ENCODE measurements at places on chromosomes 12 and 14.
A peak's percentile ranks its signal among the peaks of the same experiment; 100 is the strongest.

DNA sequence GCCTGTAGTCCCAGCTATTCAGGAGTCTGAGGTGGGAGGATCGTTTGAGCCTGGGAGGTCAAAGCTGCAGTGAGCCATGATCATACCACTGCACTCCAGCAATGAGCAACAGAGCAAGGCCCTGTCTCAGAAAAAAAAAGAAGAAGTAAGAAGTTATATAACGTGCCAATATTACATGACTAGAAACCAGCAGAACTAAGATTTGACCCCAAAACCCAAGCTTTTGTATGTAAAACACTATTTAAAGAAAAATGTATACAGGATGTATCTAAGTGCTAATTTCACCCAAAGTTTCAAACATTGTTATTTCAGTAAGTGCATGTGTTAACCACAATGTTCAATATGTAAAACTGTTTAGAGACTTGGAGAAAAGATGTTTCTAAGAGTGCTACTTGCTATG, 94.7 kb downstream of the SLC5A8 start:
- DNase-seq, result no peak

- DNase-seq, result no peak
These were observed 465.6 kb downstream of the MED13L start for GRCh38 chr12:115811929-115812328.

DNA sequence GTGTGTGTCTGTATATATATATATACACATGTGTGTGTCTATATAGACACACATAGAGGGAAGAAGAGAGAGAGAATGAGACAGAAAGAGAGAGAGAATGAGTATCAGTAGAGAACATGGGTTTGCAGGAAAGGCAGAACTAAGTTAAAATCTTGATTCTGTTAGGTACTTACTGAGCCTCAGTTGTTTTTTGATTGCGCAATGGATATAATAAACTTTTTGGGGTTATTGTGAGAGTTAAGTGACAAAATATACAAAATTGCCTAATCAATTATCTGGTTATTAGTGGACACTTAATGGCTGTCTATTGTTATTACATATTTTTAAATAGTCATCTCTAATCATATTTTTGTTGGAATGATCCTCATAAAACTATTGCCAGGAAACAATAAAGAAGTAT, 169.0 kb downstream of the ETNK1 start:
- DNase-seq, result no peak

- peak; percentile 62 for DNase-seq
These were observed 4.4 kb downstream of the TXNRD1 start for GRCh38 chr12:104219908-104220404.

DNA sequence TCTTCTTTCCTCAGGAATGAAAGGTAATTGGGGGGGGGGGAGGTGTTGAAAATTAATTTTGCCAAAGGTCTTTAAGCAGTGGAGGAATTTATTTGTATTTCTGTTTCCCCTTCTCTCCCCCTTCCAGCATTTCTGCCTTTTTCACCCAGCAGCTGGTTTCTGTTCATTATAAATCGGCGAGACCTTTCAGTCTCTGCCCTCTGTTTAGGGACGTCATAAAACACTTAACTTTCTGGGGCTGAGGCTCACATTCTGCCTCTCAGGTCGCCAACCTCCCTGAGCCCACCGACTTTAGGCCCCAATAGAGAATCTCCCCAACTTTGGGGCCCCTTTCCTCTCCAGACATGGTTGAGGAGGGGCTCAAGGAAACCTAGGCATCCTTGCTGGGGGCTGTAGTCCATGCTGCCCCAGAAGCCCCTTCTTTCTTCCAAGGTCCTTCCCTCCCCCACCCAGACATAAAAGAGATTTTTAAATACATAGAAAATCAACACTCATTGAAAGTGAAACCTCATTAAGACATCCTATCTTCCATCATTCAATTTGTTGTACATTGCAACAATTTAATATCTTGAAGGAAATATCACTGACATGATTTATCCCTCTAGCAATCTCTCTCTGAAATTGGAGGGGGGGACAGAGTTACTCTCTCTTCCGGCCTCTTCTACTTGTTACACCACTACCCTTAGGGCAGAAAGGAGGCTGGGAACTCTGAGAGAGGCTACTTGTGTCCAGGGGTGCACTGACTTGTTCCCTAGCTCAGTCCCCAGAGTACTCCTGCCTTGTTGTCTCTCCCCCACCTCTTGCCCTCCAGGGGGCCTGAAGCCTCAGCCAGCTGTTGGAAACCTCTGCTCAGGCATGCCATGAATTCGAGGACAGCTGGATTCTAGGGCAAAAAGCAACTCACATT, 2.5 kb upstream of the HOXC6 start:
- DNase-seq, result no peak

DNA sequence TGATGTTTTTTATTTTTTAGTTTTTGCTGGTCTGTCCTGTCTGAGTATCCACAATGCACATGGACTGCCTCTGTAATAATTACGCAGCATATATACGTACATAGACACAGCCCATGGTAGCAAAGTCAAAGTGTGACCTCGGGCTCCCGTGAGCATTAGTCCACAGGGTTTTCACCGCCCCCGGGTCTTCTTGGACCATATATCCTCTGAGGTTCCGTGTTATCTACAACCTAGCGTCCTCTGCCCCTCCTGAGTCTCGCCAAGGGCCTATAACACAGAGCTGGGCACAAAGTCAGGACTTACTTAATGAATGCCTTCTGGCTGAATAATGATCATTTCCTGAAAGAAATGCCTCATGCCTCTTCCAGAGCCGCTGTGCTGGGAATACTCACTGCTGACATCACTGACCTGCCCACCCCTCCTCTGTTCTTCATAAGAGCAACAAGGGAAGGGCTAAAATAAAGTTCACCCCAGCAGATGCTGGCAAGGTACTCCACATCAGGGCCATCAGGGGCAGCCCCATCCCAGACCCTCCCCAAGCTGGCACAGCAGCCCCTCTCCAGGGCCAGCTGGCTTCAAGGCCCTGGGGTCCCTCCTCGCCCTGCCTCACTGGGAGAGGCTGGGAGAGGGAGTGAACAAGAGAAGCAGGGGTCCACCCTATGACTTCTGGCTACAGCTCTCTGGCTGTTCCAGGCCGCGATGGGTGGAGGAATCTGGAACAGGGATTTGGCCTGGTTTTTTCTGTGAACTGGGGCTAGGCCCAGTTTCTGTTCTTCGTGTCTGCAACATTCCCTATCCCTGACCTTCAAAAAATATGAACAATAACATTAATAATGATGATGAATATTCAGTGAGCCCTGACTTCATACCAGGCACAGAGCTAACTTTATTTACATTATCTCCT, 7.9 kb downstream of the HDAC7 start:
- peak; percentile 66 for DNase-seq

DNA sequence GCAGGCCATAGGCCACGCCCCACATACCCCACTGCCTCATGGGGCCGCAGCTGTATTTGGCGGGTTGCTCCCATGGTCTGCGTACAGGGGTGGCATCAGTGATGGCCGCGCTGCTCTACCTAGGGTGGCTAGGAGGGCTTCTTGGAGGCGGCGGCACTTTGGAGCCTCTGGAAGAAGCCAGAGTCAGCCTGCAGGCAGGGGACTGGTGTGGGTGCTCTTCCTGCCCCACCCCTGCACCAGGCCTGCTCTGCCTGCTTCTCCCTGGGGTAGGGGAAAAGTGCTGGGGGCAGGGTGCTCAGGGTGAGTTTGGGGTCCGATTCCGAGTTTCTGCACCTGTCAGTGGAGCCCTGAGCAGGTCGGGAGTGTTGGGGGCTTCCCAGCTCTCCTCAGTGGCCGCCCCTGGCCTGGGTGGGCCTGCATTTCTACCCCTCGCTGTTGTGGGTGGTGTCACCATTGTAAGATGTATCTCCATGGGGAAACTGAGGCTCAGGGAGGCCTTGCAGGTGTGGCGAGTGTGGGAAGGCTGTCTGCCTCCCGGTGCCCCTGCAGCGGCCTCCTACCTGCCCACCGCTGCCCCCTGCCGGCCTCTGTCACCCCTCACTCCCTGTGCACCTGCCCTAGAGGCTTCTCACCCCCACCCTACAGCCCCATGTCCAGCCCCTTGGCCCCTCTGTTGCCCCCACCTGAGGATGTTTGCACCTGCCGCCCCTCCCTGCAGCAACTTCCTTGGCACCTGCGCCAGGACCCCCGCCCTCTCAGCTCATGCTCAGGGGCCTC, 5.5 kb downstream of the CEP170B start:
- DNase-seq, result no peak

DNA sequence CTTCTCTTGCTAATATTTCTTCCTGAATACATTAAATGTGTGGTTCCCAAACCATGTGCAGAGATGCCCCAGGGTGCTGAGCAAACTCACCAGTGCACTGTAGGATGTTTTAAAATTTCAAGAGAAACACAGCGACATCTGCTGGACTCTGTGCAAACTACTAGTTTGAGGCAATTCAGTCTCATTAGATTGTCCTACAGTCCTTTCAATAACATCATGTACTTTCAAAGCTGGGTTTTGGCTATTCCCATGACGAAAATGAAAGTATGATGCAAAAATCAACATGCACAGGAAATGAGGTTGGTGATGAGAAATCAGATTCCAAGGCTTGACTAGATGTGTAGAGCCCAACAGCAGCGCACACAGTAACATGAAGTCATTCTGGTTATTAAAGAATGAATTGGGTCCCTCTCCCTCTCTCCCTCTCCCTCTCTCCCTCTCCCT, 66.3 kb downstream of the CLIP1 start:
- no peak for DNase-seq

- no peak for DNase-seq
These were observed 871 bp upstream of the COQ5 start for GRCh38 chr12:120529641-120530417.

GRCh38 chr12:47282206-47282605, 202.4 kb upstream of the AMIGO2 start:
- DNase-seq, result no peak

- DNase-seq, result no peak
These were observed 348.5 kb upstream of the MDGA2 start for GRCh38 chr14:48023881-48024280.

GRCh38 chr14:64563696-64564095, 13.9 kb downstream of the PPP1R36 start:
- DNase-seq, result no peak

- DNase-seq, result no peak
These were observed 261.4 kb downstream of the DIO2 start for GRCh38 chr14:79949906-79950305.

- no peak for DNase-seq
These were observed 36.7 kb upstream of the NKX2-8 start for GRCh38 chr14:36619131-36619530.

GRCh38 chr14:50828721-50829488, 2.1 kb downstream of the NIN start:
- no peak for DNase-seq

- DNase-seq, result no peak
These were observed 81.6 kb downstream of the MYRFL start for GRCh38 chr12:69906411-69907216.

DNA sequence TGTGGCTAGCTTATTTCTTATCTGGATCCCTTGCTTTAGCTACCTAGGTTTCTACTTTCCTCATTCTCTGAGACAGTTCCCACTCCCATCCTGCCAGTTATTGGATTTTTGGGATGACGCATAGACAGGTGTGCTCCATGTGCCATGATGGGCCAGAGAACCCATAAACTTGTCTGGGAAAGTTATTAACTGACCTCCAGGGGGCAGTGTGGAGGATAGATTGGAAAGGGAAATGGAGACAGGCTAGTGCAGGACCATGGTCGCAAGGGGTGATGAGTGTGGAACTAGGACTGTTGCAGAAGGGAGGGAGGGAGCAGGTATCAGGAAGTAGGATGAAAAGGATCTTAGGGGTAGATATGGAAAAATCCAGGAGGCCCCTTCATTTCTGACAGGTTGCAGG, 80.3 kb downstream of the ESRRB start:
- DNase-seq, result peak; percentile 6

DNA sequence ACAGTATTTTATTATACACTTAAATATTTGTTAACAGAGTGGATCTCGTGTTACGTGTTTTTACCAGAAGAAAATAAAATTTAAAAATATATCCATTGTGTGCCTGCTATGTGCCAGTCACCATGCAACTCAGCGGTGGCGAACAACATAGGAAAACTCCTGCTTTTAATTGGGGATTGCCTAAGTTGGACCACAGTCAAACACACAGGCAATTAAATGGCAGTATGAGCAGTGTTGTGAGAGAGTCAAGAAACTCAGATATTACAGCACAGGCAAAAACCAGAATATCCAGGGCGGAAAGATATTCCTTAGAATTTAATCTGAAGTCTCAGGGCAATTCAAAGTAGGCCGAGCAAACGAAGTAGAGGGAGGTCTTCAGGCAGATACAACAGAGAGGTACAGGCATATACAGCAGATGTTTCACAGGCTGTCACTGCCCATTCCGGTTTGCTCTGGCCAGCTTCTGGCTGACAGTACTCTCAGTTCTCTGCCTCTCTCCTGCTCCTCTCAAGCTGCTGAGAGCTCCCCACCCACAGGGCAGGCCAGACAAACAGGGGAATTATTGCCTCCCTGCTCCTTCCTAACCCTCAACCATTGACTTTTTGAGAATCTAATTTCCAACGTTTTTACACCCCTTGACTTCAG, 540.2 kb upstream of the TMEM132C start:
- no peak for DNase-seq

DNA sequence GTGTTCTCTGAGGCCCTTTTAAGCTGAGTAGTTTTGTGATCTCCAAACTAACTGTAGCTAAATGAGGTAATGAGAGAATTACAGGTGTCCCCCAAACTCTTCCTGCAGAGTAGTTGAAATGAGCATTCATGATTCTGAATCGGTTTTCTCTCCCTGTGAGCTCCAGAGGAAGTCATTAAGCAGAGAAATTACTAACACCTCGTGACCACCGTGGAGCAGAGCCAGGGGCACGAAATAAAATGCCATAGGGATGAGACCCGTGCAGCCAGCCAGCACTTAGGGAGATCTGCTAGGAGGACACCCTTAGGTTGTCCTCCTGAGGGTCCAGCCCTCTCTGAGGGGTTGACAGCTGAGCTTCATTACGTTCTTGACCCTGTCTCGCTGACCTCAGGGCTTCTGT, 79.5 kb downstream of the SLC25A47 start:
- no peak for DNase-seq

GRCh38 chr12:50749459-50749882, 14.4 kb upstream of the ATF1 start:
- no peak for DNase-seq

Data from GM04504 (cell line).